ENCODE measurements at places on chromosomes 3 and 15. TPM values are rescaled to one million over a fixed set of nuclear protein-coding genes. Genes with fewer than 3 reads are reported as not detected.

The TUSC7 gene
- not detected for total RNA-seq

The ECE2 gene
- not detected for total RNA-seq

The FBXL22 gene
- total RNA-seq = 0.73 TPM

The GOLGA6L4 gene
- total RNA-seq = 2.1 TPM

The CADPS gene
- not detected for total RNA-seq

The GHRL gene
- 0.55 TPM for total RNA-seq

The LRTM1 gene
- total RNA-seq = not detected

The HCN4 gene
- total RNA-seq = not detected

The MESP2 gene
- total RNA-seq = not detected

The LEKR1 gene
- 0.73 TPM for total RNA-seq

The STAC gene
- total RNA-seq = not detected

The STAG1 gene
- total RNA-seq = 48.7 TPM

The SV2B gene
- 0.20 TPM for total RNA-seq

The NLGN1 gene
- total RNA-seq = not detected

The PLA2G4E gene
- total RNA-seq = not detected

The DPH6 gene
- 13.9 TPM for total RNA-seq

The SCN5A gene
- total RNA-seq = not detected

The PLSCR4 gene
- not detected for total RNA-seq
